KBM-7 (cell line): ENCODE measurements at places on chromosomes 1 and 21.

DNA sequence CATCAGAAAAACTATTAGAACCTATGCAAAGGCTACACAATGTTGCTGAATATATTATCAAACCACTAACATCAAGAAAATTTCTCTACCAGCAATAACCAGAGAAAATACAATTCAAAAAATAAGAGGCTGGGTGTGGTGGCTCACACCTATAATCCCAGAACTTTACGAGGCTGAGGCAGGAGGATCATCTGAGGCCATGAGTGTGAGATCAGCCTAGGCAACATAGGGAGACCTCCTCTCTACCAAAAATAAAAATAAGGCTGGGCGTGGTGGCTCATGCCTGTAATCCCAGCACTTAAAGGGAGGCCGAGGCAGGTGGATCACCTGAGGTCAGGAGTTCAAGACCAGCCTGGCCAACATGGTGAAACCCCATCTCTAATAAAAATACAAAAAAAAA, 16.9 kb upstream of the PUM1 start:
- DNase-seq = no peak

GRCh38 chr1:41101076-41101475, 79.6 kb upstream of the SLFNL1 start:
- DNase-seq = no peak

DNA sequence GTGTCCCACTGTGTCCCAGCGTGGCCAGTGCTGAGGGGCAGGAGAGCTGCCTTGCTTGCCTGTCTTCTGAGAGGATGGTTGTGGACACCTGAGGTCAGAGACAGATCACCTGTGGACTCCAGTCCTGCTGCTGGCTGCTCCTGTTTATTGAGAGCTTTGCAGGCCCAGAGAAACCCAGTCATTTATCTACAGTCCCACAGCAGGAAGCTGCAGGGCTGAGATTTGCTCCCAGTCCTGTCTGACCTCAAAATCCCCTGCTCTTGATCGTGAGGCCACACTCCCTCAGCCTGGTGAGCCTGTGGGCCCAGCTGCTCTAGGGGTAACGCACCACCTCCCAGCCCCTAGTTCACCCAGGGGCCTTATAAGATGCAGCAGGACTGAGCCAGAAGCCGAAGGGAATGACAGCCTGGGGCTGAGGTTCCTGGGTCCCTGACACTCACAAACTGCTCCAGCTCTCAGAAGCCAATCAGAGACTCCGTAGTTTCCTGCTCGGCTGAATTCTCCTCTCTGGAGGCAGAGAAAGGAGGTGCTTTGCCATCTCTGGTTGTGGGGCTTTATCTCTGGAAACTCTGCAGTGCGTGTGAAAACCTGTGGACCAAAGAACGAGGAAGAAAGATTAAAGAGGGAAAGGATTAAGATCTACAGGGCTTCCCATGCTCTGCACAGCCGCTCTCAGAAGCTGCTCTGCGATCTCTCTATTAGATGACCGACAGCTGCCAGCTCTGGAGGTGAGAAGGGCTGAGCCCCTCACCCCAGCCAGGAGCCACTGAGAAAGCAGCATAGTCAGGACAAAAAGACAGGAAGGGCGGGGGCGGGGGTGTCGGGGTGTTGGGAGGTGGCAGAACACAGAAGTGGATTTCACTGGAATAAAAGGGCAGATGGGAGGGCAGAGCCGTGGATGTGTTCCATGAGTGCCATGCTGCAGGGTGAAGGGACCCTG, 39.1 kb downstream of the UBIAD1 start:
- no peak for DNase-seq

GRCh38 chr21:28337315-28337714, 655.4 kb downstream of the LTN1 start:
- DNase-seq = peak; percentile 8

DNA sequence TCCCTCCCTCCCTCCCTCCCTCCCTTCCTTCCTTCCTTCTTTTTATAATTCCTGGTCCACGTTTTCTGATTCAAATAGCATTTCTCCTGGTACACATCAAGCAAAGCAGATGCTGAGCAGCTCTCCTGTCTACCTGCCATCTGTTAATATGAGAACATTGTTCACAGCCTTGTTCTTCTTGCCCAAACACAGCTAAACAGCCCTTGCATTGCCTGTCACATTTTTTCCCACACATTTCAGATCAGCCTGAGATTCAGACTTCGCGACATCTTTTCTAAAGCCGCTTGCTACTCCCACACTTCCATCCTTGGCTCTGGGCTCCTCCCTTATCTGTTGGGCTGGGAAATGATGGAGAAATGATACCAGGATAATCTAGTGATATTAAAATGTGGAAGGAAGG, 200.5 kb downstream of the PCP4 start:
- no peak for DNase-seq

DNA sequence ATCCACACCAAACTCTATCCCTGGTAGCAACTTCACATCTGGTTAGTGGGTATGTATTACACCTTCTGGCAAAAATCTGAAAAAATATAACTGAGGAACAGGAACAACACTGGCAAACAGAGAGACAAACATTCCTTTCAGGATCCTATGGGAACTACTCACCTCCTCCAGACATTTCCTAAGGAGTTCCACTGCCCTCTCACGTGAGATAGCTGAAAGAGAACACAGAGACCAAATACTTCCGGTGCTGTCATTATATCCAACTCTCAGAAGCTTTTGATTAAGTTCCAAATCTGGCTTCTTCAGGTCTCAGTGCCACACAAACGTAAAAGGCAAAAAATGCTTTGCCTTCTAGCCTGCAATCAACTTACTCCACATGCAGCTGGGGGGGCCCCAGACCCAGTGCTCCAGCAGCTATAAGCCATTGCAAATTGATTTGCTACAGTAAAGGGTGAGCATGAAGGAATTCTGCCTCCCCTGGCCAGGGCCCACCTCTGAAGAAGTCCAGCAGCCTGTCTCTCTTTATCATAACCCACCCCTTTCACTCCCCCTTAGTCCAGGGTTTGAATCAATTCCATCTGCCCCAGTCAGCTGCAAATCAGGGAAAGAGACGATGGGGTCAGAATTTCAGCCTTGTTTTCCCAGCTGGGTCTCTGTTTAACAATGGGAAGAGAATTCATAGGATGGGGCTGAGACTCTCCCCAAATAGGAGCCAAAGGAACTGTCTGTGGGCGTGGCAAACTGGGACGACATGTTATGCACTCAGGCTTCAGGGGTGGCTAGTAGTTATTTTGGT, 32.2 kb downstream of the TFAP2E start:
- no peak for DNase-seq

GRCh38 chr1:227422581-227422980, 104.3 kb upstream of the CDC42BPA start:
- DNase-seq = no peak

DNA sequence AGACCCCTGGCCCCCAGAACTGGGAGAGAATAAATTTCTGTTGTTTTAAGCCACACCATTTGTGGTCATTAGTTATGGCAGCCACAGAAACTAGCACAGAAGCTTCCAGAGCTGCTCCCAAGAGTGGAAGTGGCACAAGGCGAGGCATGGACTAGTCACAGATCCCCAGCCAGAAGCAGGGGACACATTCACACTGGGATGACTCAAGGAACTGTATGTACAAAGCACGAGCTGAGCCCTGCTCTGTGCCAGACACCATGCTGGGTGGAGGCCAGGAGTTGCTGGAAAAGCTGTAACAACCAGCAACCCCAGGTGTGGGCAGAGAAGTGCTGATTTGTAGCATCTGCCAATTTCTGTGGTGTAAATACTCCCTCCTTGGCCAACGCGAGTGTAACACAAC, 55.6 kb downstream of the TCP10L start:
- DNase-seq = no peak

- DNase-seq = no peak
Measured at GRCh38 chr1:186099336-186100104, 275.5 kb downstream of the TPR start.

- no peak for DNase-seq
Measured at GRCh38 chr21:23111070-23111600, 2112.9 kb downstream of the NCAM2 start.

- DNase-seq = no peak
Measured at GRCh38 chr1:209057083-209057482, 526.4 kb upstream of the CAMK1G start.

- DNase-seq = peak; percentile 86
Measured at GRCh38 chr1:32470991-32471694, 6.3 kb downstream of the ZBTB8B start.

DNA sequence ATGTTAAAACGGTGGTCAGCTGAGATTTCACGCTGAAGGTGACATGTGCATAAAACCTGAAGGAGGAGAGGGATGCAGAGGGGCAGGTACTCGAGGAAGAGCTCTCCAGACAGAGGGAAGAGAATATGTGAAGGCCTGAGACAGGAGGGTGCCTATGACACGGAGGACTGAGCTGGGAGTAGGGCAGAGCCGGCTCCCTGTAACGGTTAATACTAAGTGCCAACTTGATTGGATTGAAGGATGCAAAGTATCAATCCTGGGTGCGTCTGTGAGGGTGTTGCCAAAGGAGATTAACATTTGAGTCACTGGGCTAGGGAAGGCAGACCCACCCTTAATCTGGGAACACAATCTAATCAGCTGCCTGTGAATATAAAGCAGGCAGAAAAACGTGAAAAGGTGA, 136.2 kb upstream of the SYT6 start:
- no peak for DNase-seq

DNA sequence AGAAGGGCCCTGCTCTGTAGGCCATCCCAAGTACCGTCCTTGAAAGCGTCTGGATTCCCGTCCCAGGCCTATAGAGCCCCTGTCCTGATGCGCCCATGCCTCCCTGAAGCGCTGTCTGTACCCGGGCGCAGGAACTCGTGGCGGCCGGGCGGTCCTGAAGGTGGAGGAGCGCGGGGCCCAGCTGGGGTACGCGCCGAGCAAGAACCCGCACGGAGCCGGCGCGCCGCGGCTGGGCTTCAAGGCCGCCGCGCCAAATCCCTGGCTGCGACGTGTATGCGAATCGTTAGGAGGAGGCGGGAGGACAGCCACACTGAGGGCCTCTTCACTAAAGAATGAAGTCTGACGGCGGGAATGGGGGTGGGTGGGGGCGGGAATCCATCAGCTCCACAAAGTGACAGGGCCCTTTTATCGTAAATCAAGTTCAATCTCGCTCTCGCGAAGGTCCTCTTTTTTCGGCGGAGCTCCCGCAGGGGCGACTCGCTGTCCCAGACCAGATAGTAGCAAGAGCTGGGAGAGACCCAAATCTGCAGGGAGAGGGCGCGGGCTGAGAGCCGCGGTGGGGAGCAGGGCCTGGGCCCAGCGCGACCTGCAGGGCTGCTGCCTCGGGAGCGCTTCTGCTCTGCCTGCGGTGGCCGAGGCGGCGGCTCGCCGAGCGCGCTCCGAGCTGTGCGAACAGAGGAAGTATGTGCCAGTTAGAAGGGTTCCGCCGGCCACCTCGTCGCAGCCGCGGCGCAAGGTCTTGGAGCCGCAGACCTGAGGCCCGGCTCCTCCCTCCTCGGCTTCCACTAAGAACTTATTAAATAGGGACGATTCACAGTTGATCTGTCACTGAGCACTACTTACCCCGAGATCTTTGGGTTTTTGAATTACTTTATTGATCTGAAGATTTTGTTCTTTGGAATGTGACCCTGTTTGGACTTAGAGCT, 10.4 kb downstream of the BARHL2 start:
- peak; percentile 71 for DNase-seq

GRCh38 chr1:22212400-22213233, 69.7 kb upstream of the WNT4 start:
- no peak for DNase-seq

DNA sequence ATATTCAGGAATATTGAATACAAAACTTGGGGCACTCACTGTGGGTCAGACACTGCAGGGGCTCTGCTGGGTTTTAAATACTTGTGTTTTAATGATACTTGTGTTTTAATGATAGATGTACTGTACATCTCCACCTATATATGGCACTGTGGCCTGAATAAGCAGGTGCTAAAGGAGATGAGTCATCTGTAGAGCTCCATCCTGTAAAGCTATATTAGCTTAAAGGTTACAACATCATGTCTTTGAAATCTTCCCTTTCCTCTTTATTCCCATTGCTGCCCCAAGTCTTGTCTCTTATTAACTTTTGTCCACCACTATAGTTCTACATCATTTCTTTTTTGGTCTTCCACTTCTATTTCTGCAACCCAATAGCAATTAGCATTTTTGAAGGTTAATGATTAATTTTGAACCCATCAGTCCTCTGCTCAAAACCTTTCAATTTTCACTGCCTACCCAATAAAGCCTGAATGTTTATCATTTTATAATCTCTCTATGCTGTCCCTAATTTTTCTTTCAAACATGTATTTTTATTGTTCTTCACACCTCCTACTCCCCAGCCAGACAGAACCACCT, 113.3 kb upstream of the PTGFR start:
- DNase-seq = no peak

DNA sequence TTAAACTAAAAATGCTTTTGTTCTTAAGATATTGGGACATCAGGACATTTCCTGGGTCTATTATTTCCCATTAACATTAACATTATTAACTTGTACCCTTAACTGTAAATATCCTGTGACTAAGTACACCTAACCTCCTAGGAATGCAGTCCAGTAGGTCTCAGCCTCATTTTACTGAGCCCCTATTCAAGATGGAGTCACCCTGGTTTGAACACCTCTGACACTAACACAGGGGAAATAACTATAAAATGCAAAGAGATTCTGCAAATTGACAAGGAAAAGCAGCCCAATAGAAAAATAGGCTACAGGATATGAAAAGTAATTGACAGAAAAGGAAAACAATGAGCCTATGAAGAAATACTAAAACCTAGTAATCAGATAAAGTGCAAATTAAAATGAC, 11.6 kb upstream of the NCMAP start:
- DNase-seq = no peak

- no peak for DNase-seq
Measured at GRCh38 chr1:30520476-30520875, 202.9 kb downstream of the MATN1 start.
